ENCODE measurements at places on chromosomes 4 and X.
A peak's percentile ranks its signal among the peaks of the same experiment; 100 is the strongest.

- no peak for DNase-seq
Observed at GRCh38 chrX:3465017-3465416, 118.6 kb upstream of the MXRA5 start.

DNA sequence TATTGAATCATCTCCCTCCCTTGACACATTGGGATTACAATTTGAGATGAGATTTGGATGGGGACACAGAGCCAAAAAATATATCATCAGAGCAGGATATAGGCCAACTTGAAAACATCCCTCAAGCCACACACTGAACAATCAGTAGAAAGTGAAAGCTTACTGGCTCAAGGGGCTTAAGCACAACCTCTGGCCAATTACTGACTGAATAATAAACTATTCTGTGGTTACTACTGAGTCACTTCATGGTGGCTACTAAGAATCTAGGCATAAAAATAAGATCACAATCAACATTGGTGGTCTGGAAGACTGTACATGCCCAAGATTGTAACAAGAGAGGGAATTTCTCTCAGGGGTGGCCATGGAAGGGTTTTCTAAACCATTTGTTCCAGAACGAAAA, 27.4 kb upstream of the GPR174 start:
- no peak for DNase-seq

DNA sequence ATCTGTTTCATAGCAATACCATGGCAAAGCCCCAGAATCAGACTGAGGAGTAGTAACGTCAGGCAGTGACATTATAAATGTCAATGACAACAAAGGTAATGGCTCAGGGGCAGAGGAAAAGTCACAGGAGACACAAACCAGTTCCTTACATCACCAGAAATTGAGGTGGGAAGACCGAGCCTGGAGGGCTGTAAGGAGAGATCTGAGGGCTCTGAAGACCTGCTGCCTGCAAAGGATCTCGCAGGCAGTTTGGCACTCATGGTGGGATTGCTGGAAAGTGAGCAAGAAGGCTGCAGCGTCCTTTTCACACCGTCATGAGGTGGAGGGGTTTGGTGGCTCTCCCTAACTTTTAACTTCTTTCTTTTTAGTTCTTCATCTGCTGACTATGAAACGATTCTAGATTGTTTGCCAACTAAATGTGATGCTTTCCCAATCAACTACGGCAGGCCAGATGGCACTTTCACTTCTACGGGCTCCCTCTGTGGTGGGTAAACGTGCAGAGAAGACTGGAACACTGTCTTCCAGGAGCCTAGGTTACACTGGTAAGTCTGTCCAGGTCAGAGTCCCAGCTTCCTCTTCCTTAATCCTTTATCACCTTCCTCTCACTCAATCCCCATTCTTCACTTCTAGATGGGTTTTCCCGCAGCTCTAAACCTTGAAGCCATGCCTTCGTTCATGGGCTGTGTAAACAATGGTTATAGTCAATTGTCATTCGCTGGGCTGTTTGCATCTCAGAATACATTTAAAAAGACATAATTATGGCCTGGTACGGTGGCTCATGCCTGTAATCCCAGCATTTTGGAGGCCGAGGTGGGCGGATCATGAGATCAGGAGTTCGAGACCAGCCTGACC, 58.2 kb downstream of the TBC1D9 start:
- DNase-seq: no peak

DNA sequence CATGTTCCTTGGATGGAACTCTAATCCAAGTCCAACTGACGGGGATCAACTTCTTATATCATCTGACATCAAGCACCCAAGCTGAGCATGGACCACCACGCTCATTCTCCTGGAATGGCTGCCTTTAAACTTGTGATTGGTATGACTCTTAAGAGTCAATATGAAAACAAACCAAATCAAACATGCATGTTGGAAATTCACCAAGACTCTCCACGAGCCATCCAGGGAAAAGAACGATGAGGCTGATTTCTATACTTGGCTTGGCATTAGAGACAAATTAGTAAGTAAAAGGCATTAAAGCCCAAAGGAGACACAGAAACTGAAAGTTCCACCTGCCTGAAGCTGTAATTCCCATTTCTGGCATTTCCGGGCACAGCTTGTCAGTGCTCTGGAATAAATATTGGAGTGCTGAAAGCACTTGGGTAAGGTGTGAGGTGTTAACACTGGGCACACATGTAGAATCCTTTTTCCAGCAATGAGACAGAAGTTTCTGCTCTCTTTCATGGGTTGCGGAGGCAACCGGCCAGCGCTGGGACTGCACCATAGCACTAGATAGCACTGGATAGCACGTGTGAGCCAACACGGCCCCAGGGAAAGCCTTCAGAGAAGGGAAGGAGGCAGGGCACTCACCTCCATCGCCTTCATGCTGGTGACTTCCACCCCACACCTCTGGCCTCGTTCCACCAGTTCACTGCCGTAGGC, 42.1 kb upstream of the CENPU start:
- no peak for DNase-seq

DNA sequence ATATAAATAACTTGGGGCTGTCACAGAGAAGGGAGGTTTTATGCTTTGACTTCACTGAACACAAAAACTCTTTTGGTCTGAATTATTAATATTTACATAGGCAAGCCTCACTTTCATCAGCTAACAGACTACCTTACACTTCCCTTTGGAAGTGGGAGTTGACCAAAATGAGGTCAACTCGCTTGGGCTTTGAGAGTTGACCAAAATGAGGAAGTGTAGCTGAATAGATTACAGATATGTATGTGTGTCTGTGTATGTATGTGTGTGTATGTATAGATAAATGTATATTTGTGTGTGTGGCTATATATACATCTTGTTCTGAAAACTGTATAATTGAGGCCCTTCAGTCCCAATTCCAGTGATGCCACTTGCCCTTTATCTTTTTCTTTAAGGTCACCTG, 113.3 kb upstream of the IL13RA1 start:
- no peak for DNase-seq

GRCh38 chr4:185019456-185020292, 1.4 kb downstream of the HELT start:
- DNase-seq: no peak

DNA sequence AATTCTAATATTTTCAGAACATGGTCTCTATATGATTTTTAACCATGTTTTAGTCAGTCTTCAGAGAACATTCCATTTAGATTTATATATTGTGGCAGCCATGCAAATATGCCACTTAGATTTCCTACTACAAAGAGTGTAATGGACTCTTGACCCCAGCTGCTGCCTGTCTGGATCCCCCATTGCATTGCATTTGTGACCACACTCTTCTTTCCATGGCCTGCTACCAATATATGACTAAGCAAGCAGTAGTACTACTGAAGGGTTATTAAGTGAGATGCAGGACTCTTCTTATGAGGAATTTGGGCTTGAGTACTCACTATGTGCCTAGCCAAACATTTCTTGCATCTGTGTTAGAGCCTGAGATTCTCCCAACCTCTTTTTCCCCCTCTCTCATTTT, 306.8 kb downstream of the PDHA2 start:
- DNase-seq: no peak

DNA sequence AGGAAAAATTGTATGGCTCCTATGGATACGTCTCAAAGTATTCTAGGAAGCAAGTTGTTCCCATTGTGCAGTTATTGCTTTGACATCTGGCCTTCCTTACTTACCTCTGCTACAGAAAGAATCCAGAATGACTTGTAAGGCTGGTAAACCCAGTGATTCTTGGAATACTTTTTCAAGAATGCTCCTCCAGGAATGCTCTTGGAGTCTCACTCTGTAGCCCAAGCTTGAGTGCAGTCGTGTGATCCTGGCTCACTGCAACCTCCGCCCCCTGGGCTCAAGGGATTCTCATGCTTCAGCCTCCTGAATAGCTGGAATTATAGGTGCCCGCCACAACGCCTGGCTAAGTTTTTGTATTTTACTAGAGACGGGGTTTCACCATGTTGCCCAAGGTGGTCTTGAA, 38.1 kb downstream of the GAB1 start:
- DNase-seq: no peak

GRCh38 chr4:47551682-47552081, 66.6 kb downstream of the ATP10D start:
- peak; percentile 75 for DNase-seq

- DNase-seq: no peak
Observed at GRCh38 chr4:131084997-131085396, 1989.0 kb downstream of the C4orf33 start.

GRCh38 chr4:136805617-136806016, 726.7 kb downstream of the PCDH18 start:
- DNase-seq: no peak

GRCh38 chr4:108168160-108168670, 517 bp downstream of the LEF1 start:
- no peak for DNase-seq

DNA sequence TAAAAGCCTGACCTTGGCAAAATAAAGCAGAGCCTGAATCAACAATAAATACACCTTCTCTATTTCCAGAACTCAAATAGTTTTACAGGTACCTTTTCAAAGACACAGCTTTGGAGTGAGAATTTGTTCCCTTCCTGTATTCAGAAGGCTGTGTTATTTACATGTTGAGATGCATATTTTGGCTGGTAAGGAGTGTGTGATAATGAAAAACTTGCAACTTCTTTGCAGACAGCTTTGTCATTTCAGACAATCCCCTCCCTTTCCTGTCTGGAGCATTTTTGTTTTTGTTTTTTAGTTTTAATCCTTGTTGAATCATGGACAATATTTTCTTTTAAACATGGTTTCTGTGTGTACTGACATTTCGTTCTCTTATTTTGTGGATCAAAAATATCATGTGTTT, 493.8 kb downstream of the FAT4 start:
- no peak for DNase-seq

DNA sequence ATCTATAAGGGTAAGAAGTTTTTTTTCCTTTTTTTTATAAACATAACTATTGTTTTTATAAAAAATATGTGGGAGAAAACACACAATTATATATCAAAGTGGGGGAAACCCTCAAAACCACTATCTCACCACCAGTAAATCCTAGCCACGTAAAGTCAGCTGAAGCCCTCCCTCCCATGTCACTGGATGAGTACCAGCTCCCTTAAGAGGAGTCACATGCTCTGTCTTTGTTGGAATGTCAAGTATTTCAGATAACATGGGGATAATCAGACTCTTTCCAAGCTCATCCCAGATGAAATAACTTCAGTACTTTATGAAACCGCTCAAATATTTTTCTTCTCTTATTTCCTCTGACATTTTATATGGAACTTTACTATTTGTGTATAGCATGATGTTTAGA, 2.4 kb downstream of the MYOZ2 start:
- DNase-seq: no peak

DNA sequence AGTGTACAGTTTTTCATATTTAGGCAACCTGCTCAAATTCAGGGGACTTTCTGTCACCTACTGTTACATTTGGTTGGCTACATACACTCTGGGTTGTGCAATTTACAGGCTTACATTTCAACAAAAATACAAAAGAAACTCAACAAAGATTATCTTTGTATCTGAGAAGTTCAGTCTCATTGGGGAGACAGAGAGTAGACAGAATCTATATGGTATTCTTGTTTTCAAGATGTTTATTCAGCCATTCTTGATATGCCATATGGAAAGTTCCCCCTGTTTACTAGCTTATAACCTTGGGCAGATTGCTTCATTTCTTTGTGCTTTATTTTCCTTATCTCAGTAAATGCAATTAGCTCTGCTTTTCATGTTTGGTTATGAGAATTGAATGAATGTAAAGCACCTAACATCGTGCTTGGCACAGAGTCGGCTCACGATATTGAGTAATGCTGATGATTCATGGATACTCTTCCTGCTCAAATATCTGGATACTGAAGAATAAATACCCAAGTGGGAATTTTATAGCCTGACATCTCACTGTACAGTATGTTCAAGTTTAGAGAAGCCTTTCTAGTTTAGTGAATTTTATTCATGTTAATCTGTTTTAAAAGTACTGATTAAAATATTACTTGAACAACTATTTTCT, 96.5 kb upstream of the PACRGL start:
- peak; percentile 75 for DNase-seq

DNA sequence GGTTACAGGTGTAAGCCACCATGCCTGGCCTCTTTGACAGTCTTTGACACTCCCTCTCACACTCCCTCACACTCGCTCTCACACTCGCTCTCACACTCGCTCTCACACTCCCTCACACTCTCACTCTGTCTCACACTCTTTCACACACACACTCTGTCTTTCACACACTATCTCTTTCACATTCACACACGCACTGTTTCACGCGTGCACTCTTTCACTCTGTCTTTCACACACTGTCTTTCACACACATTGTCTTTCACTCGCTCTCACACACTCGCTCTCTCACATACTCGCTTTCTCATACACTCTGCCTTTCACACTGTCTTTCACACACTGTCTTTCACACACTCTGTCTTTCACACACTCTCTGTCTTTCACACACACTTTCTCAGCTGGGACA, 167.1 kb upstream of the CXCL13 start:
- no peak for DNase-seq

DNA sequence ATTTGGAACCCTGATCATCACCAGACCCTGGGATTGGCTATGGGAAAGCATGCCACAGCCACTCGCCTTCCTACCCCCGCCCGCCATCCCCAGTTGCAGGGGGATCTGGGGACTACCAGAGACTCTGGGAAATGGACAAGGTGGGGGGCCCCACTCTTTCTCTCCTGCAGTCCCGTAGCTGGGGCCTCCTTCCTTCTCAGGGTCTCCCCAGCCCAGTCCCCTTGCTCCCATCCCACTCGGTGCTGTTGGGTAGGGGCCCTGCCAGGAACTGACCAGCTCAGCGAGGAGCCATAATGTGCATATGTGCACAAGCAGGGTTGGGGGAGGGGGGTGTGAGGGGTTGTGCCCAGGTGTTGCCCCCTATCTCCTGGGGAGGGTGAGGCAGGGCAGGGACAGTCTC, 3.4 kb upstream of the USP11 start:
- DNase-seq: no peak

GRCh38 chrX:9318213-9318612, 146.6 kb upstream of the TBL1X start:
- no peak for DNase-seq

DNA sequence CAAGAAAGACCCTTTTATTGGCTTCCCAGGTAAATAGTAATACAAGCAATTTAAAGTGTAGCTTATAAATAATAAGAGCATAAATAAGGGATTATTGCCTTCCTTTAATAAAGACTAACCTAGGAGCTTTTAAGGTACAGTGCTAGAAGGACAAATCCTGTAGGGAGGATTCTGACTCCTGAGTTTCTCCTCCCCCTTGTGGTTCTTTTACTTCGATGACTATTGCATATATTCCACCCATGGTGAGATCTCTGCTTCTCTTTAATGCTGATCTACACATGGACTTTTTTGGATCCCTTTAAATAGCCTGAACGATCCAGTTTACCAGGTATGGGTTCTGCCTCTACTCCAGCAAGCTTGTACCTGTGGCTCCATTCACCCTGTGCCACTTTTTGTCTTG, 2.5 kb downstream of the GALNT7 start:
- peak; percentile 72 for DNase-seq

GRCh38 chr4:88859191-88859812, 161.7 kb upstream of the NAP1L5 start:
- DNase-seq: no peak

Measured in ELR (cell line).